NCI-H187 treated with DMSO at 0.1 percent for 48 hours (cell line): ENCODE measurements at places on chromosomes 12 and 14.

DNA sequence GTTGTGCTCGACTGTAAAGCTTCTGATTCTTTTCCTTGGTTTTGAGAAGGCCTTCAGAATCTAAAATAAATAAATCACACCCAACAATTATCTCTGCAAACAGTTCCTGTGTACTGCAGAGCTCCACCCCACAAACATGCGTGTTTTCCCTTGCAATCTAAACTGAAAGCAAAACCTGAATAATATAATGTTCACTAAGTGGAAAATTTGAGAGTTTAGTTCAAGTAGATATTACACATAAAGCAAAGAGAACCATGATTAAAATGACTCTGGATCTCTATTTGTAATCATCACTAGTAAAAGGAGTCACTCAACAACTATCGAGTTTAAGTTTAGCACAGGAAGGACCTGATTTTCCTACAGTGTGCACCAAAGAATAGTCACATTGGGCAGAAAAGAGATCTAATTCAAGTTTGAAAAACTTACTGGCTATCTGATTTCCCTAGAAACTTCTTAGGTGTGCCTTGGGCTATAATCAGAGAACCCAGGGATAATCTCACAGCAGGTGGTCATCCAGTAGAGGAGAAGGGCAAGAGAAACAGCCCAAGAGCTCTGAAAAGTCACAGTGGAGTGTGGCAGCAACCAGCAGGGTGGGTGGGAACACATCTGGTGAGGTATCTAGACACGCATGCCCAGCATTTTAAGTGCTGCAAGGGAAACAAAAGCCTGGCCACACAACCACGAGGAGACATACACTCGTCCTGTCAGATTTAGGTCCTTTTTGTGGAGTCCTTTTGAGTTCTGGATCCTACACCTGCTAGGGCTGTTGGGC lies 25.4 kb downstream of the ATG14 start:
- no peak for DNase-seq

DNA sequence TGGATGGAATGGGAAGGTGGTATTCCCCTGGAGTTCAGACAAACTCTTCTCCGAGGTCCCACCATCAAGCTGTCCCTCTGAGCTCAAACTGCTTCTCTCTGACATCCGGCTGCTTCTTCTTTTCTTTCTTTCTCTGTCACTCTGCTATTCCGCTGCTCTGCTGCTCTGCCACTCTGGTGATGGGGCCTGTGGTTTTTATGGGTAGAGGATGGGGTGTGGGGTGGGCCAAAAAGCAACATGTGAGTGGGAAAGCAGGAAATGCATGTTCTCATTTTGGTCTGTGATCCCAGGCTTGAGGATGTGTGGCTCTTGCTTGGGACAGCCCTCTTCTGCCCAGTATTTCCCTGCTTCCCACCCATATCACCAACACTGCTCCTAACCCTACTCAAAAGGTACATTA lies 30.6 kb downstream of the CLECL1 start:
- no peak for DNase-seq

- DNase-seq = no peak
Measured at GRCh38 chr14:101250336-101250947, 310.9 kb upstream of the DIO3 start.

DNA sequence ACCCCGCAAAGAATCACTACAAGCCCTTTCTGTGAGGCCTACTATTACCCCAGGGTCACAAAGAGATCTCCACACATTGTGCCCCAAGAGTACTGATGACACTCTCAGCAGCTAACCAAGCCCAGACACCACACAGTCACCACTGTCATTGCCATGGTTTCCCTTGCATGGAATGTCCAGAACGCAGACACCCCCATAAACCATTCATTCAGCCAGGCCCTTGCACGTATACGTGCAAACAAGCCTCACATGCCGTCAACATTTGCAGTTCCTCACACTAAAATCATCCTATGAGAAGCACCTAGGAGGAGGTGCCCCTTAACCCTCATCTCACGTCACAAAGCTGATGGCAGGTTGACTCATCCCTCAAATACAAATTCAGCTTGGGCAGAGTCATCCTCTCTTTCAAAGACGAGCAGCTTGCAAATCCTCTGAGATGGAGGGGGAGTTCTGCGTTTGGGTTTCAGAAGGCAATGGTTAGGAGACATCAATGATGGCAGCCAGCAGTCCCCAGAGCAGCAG lies 17.1 kb upstream of the KRT77 start:
- DNase-seq = no peak

DNA sequence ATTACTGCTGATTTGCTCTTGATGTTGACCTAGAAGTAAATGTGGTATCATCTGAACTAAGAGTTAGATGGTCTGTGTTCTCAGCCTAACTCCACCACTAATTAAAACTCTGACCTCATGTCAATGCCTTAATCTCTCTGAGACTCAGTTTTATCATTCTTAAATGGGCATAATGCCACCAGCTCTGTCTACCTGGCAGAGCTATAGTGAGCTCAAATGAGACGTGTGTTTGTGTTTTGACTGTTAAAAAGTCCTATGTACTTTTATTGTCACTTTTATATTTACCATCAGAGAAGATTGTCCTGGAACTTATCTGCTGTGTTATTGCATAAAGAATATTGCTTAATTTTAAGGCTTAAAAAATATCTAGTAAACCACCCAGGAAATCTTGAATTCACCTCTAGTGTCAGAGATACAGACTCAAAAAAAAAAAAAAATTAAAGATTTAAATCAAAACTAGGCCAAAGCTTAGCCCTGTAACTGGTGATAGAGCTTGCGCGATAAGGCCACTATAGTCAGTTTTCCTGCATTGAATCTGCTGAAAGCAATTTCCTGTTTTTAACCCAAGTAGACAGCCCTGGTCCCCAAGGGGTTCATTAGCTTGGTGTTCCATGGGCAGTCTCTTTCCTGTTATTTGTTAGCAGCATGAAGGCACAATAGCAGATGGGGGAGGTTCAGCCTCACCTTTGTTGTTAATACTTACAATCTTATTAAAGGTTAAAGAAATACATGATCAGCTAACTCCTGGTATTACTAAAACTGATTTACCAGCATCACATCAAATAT lies 261.8 kb downstream of the ATP23 start:
- DNase-seq = no peak

GRCh38 chr14:73567951-73568885 lies 795 bp upstream of the ACOT2 start:
- no peak for DNase-seq

DNA sequence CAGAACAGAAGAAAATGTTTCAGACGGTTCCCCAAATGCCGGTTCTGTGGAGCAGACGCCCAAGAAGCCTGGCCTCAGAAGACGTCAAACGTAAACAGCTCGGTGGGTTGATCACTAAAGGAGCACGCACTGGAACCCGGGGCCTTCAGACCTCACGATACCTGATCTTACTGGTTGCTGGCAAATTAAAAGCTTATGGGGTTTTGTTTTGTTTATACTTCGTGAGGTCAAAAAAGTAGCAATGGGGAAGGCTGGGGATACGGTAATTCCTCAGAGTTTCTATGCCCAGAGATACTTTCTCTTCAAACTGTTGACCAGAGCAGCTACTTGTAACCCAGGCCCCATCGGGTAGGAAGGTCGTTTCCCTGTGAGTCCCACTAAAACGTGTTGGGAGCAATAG lies 1.7 kb downstream of the CDKN1B start:
- DNase-seq = no peak

DNA sequence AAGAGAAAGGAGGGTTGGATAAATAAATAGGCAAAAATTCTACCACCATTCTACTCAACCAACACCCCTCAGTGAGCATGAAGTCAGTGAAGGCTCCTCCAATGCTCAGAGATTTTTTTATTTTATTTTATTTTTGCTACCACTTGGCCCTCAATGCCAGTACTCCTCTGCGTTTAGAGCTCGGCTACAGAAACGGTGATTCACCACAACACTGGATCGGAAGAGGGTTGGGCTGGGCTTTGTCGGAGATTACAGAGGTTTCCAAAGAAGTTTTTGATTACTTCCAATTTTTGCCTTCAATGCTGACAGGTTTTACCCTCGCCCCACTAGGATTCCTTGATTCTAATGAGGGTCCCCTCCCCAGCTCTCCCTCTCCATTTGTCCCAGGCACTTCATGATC lies 1027.2 kb upstream of the TMEM132C start:
- DNase-seq = no peak

- no peak for DNase-seq
Measured at GRCh38 chr12:1078002-1078401, 87.0 kb downstream of the ERC1 start.

DNA sequence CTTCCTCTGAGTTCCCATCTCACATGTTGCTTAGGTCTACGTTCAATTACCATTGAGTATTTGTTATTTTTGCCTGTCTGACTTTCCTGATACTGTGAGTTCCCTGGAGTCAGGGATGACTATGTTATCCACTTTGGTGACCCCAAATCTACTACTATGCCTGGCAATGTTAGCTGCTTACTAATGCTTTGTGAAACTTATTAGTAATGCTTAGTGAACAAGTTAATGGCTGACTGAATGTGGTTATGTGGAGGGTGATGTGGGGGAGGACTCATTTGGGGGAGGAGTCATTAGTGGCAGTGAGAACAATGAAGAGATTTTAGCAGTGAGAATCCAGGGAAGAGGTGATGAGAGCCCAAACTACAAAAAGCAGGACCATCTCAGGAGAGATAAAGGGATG lies 121.6 kb downstream of the KTN1 start:
- no peak for DNase-seq
